ENCODE measurements at places on chromosomes 2 and 18.

- DNase-seq: peak; percentile 60
Observed at GRCh38 chr18:28189400-28190239, 12.7 kb upstream of the CDH2 start.

GRCh38 chr18:2903006-2903405 is 56.2 kb downstream of the EMILIN2 start:
- DNase-seq: peak; percentile 52

GRCh38 chr18:50311650-50312049 is 24.2 kb upstream of the CXXC1 start:
- no peak for DNase-seq

- DNase-seq: no peak
Observed at GRCh38 chr2:101533561-101534148, 58.7 kb upstream of the RFX8 start.

DNA sequence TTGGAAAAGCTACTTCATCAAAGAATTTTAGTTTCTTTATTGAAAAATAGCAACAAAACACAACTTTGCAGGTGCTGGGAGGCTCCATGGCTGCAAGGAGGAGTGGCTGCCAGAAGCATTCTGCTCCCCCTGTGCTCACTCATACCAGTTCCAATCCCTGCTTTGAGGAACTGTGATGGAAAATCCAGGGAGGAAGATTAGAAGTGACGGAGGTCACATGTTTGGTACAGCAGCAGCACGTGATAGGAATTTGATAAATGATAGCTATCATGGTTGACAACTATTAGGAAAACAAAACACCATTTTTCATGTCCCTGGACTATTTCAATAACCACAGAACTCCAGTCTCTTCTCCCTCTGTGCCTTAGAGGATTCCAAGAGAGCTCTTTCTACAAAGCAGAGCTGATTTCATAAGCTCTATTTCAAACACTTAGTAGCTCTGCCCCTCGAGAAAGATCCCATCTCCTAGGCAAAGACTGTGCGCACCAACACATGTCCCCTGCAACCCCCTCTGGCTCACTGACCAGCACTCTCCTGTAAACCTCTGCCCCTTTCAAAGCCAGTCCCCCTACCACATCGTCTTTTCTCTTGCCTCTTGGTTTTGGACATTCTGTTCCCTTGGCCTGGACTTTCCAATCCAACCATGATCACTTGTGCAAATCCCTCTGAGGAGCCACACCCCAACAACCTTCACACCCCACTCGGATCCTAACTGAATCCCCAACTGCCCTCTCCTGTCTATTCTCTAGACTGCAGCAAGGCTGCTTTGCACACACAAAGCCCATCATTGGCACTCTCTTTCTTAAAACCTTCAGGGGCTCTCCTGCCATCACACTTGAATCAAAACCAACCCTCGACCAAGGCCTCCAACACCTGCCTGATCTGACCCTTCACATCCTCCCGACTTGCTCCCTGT is 352.4 kb upstream of the PKDCC start:
- no peak for DNase-seq

- DNase-seq: no peak
Observed at GRCh38 chr2:9279426-9279825, 72.8 kb downstream of the ASAP2 start.

GRCh38 chr2:165681841-165682240 is 112.2 kb downstream of the GALNT3 start:
- no peak for DNase-seq

- peak; percentile 81 for DNase-seq
Observed at GRCh38 chr18:498931-499775, 1.3 kb downstream of the COLEC12 start.

GRCh38 chr2:156585457-156585856 is 149.3 kb downstream of the GPD2 start:
- peak; percentile 18 for DNase-seq

DNA sequence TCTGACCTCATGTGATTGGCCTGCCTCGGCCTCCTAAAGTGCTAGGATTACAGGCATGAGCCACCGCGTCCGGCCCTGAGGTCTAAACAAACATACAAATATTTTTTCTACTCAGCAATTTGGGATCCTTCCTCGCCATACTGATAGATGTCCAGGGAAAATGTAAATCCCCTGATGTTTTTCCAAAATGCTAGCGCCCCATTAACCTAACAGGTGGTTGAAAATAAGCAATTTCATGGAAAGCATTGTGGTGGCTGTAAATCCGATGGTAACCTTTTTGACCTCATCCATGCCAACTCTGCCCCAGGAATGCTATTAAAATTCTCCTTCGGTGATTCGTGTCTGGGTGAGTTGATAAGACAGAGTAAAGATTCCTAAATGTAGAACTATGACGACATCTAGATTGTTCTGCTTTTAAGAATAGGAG is 19.3 kb downstream of the GEMIN6 start:
- DNase-seq: no peak

- no peak for DNase-seq
Observed at GRCh38 chr2:210442457-210442856, 34.1 kb downstream of the LANCL1 start.

GRCh38 chr2:194486326-194486725 is 1170.7 kb upstream of the SLC39A10 start:
- DNase-seq: no peak
